ENCODE measurements at places on chromosomes 13 and 19. TPM values are rescaled to one million over a fixed set of nuclear protein-coding genes. Genes with fewer than 3 reads are reported as not detected.

RASGRP4 gene
- total RNA-seq = 0.98 TPM

BORA gene
- total RNA-seq = 3.7 TPM

CLEC4G gene
- 0.13 TPM for total RNA-seq

F7 gene
- total RNA-seq = 1.6 TPM

CLDND2 gene
- total RNA-seq = 0.44 TPM

TGFBR3L gene
- total RNA-seq = 0.31 TPM

ZNF709 gene
- 5.4 TPM for total RNA-seq

PTGIR gene
- total RNA-seq = 2.7 TPM

GPR12 gene
- total RNA-seq = 0.09 TPM

MUC16 gene
- not detected for total RNA-seq

CDC16 gene
- 50.4 TPM for total RNA-seq

ACTMAP gene
- total RNA-seq = 1.2 TPM

IGFL2 gene
- total RNA-seq = 0.09 TPM

TTYH1 gene
- 3.6 TPM for total RNA-seq

B3GNT8 gene
- total RNA-seq = 0.93 TPM

APOC4 gene
- not detected for total RNA-seq

TMEM221 gene
- total RNA-seq = 1.0 TPM

ELSPBP1 gene
- not detected for total RNA-seq

ZNF468 gene
- 19.9 TPM for total RNA-seq

BIVM gene
- total RNA-seq = 25.2 TPM

ZMYM5 gene
- total RNA-seq = 14.9 TPM

PEX11G gene
- total RNA-seq = 2.5 TPM

NHLRC3 gene
- total RNA-seq = 32.7 TPM

GTF2F1 gene
- total RNA-seq = 29.8 TPM

ZNF780B gene
- total RNA-seq = 16.4 TPM

HNRNPM gene
- 43.2 TPM for total RNA-seq

FCAR gene
- not detected for total RNA-seq

LILRB3 gene
- 1.4 TPM for total RNA-seq

IZUMO2 gene
- total RNA-seq = not detected

LRFN3 gene
- total RNA-seq = 1.8 TPM

NLRP13 gene
- not detected for total RNA-seq

CEBPA gene
- 7.4 TPM for total RNA-seq

PDX1 gene
- not detected for total RNA-seq

NR1H2 gene
- 22.4 TPM for total RNA-seq

TRPC4 gene
- total RNA-seq = 1.1 TPM

ANKRD27 gene
- total RNA-seq = 11.6 TPM

ZNF69 gene
- 5.6 TPM for total RNA-seq

IGFL1 gene
- total RNA-seq = not detected

NXNL1 gene
- total RNA-seq = not detected

SSC5D gene
- total RNA-seq = 20.0 TPM

ZNF749 gene
- 11.3 TPM for total RNA-seq

ADAMTS10 gene
- total RNA-seq = 28.1 TPM

IL17D gene
- 17.6 TPM for total RNA-seq

CABP5 gene
- total RNA-seq = not detected

CRB3 gene
- not detected for total RNA-seq

OCEL1 gene
- 3.1 TPM for total RNA-seq

EPN1 gene
- 21.8 TPM for total RNA-seq

SOX1 gene
- 0.04 TPM for total RNA-seq

MBD3L2 gene
- total RNA-seq = not detected

VSTM2B gene
- total RNA-seq = 0.27 TPM

LYL1 gene
- total RNA-seq = 5.0 TPM

BAX gene
- total RNA-seq = 27.1 TPM

CD33 gene
- total RNA-seq = 2.3 TPM

SLC25A41 gene
- 0.22 TPM for total RNA-seq

DCLK1 gene
- total RNA-seq = 71.9 TPM

CASP14 gene
- total RNA-seq = not detected

Data from muscle of leg (tissue), 16 donors.